ENCODE measurements at places on chromosomes 16 and 17.

- DNase-seq, result peak; percentile 27
These were observed 38.8 kb upstream of the BHLHA9 start for GRCh38 chr17:1231456-1231855.

DNA sequence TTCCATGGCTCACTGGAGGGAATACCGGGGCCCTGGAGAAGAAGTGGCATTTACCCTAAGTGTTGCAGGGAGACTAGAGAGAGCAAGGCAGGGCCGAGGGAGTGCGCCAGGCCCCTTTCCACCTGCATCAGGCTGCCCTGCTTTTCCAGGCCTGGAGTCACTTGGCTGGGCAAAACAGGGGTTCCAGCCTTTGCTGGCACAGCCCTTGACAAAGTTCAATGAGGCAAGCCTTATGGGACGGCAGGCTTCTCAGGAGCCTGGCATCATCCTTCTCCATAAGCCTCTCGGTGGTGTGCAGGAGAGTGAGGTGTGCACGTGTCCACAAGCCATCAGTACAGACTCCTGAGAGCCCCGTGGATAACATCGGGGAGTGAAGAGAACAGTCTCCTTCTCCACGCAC lies 27.1 kb downstream of the CACNA1G start:
- DNase-seq, result no peak

DNA sequence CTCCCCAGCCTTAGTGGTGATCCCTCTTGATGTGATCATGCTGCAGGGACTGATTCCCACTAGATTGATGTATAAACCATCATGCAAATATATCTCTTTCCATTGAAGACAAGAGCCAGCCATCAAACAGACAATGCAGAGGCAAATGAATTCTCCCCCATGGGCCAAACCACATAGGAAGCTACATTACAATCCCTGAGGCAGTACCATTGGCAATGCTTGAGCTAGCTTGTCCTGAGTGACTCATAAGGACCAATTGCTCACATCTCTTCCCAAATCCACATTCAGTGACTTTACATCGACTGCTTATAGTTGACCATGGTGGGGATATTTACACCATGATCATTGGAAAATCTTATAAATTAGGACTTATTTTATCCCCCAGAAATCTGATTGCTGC lies 242.2 kb downstream of the SHISA9 start:
- DNase-seq, result no peak

DNA sequence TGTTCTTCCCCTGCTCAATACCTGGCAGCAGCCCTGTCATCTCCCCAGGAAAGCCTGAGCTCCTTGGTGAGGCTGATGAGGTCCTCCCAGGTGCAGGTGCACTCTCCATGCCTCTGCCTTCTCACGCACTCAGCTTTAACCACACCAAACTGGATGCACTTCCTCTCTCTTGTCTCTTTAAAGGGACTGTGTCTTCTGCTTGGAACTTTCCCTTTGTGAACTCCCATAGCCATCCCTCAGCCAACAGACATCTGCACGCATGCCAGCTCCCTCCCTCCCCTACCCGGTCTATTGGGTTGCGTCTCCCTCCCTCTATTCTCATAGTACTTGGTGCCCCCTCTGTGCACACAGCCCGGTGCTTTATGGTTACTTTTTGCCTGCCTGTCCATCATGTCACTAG lies 231.2 kb downstream of the MSI2 start:
- no peak for DNase-seq

DNA sequence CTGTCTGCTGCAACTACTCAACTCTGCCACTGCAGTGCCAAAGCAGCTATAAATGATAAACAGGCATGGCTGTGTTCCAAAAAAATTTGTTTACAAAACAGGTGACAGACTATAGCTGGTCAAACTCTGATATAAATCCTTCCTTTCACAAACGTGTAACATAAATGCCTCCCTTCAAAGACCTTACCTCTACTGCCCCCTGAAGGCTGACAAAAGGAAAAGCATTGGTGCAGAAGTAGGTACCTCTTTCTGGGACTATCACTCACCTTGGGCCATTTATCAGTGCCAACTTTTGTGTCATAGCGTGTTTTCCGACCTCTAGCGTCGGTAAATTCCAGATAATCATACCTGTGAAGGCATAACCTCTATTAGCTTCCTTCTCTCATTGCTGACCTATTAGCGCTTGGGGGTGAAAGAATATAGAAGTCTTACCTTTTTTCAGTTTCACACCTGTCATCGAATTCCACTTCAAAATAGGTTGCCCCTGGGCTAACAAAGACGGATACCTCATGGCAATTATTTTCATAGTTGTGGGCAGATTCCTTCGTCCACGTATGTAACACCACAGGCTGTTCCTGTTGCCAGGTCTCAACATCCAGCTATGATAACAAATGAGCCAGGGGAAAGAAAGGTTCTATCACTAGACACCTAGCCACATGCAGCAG lies 67.9 kb downstream of the ZZEF1 start:
- peak; percentile 0 for DNase-seq

DNA sequence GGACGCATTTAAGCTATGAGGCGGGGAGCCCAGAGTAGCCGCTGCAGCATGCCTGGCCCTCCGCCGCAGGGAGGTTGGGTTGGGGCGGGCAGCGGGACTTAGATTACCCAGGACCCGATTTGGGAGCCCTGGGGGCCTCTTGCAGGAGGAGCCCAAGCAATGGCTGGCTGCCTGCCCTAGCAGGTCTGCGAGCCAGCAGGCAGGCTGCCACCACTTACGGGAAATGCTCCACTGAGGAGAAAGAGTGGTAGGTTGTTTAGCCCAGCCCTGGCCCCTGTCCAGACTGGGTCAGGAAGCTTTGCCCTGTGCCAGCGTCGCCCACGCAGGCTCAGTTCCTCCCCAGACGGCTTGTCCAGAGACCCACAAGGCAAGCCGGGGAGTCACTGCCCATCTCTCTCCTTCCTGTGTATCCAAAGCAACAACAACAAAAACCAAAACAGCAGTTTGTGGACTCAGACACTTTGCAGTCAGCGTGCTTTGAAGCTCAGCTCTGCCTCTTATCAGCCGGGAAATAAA lies 10.3 kb upstream of the TVP23A start:
- DNase-seq, result no peak

GRCh38 chr16:67054901-67055300 lies 26.0 kb downstream of the CBFB start:
- no peak for DNase-seq

DNA sequence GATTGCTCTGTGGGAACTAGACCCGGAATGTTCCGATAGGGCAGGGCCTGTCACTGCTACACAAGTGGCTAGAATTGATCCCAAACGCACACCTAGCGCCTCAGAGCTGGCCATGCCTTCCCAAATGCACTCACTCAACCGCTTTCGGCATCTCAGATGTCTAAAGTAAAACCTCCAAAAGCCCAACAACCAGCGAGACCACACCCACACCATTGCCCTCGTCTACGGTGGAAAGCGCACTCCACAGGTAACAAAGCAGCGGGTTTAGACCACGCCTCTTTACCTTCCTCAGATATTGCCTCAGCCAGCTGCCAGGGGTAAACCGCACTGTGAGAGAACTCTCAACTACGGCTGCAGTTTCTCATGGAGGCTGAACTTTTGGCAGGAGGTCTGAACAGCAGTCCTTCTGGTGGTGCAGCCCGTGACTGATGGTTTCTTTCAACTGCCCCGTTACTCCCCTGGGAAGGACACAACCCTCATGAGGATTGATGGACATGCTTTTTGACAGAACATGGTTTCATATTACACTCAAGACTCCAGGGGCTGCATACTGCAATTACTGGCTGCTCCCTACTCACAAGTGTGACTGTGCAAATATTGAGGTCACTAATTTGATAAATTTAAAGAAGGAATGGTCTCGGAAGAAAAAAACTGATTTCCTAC lies 34.5 kb downstream of the USP7 start:
- no peak for DNase-seq

GRCh38 chr16:645852-646678 lies 3.1 kb upstream of the WDR90 start:
- DNase-seq, result no peak

DNA sequence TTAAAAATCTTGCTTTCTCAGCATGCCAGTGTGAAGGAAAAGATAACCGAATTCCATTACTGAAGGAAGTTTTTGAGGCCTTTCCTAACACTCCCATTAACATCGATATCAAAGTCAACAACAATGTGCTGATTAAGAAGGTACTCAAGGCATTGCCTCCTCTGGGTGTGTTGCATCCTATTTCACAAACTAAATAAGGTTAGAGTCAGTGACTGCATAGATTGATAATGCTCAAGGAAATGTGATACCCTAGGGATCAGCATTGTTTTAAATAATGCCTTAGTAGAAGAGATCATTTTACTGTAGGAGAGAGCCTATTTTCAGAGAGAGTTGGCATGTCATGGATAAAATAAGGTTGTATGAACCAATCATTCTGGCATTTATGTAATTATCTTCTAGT lies 36.8 kb downstream of the GDPD1 start:
- DNase-seq, result no peak

- DNase-seq, result no peak
These were observed 44.6 kb downstream of the WSB1 start for GRCh38 chr17:27338536-27338985.

Data from GF-D8 (cell line).